ENCODE measurements at places on chromosomes 13 and 19.

DNA sequence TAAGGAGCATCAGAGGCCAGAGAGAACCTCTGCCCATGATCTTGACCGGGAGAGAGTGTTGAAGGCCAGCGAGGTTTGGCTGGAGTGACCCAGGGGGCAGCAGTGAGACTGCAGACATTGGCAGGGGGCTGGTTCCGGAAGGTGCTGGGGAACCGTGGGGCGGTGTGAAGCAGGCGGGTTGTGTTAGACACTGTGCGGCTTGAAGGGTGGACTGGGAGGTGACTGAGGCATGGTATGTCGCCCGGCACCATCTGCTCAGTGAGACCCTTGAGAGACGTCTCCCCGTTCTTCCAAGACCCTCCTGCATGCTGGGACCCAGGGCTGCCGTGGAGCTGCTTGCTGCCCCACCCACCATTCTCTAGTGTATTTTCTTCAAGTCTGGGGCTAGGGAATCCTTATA, 24.6 kb downstream of the CARM1 start:
- no peak for DNase-seq

DNA sequence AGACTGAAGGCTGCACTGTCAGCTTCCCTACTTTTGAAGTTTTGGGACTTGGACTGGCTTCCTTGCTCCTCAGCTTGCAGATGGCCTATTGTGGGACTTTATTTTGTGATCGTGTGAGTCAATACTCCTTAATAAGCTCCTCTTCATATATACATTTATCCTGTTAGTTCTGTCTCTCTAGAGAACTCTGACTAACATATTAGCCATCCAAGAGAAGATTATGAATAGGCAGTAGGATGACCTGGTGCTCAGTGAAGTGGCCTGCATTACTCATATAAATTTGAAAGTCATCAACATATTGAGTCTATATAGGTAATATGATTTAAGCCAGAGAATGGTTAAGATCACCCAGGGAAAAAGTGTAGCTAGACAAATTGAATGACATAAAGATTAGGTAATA, 136.3 kb upstream of the UFM1 start:
- no peak for DNase-seq

DNA sequence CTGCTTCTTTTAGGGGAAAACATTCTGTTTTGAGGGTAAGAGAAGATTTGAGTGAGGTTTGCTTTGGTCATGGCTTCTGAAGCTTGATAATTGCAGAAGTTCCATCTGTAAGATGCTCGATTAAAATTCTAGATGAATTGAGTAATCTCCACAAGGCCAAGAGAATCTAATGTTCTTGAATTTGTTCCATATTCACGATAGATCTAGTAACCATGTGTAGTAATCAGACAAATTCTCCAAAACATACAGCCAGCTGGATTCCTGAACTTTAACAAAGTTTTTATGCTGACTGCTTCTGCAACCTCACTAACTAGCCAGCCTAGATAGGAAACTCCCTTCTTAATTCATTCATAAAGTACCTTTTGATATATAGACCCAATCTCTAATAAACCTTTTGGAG, 92.7 kb downstream of the COL4A2 start:
- no peak for DNase-seq

- DNase-seq: no peak
These were observed 4.3 kb upstream of the SLITRK5 start for GRCh38 chr13:87666831-87667230.

DNA sequence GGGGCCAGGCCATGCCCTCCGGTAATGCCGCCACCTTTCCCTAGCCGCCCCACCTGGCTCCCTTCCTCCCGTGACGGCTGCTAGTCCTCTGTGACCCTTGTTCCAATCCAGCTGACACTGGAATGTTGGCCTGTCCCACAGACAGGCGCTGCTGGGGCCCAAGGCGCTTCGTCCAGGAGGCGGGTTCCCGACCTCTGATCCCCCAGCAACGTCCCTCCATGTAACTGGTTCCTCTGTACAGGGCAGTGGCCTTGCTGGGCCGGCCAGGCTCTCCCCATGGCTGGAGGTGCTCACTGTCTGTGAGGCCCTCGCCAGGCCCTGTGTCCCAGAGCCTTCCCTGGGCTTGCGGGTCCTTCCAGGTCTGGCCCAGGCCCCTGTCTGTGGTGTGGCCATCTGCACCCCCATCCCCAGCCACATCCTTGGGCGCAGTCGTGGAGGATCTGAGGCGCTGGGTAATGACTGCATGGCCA, 6.8 kb upstream of the GRIN3B start:
- peak; percentile 53 for DNase-seq

GRCh38 chr13:110409581-110409992, 102.5 kb downstream of the COL4A2 start:
- no peak for DNase-seq

DNA sequence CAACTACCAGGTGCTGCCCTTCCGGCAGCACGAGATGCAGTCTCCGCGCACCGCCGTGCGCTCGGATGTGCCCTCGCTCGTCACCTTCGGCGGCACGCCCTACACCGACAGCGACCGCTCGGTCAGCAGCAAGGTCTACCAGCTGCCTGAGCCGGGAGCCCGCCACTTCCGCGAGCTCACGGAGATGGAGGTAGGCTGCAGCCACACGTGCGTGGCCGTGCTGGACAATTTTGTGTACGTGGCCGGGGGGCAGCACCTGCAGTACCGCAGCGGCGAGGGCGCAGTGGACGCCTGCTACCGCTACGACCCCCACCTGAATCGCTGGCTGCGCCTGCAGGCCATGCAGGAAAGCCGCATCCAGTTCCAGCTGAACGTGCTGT, 15.2 kb upstream of the CRTC1 start:
- DNase-seq: no peak

- peak; percentile 24 for DNase-seq
These were observed 5.9 kb downstream of the ZFR2 start for GRCh38 chr19:3862826-3863500.

GRCh38 chr19:1651568-1652291, 685 bp downstream of the TCF3 start:
- peak; percentile 26 for DNase-seq

GRCh38 chr13:73090116-73090822, 31.5 kb downstream of the KLF5 start:
- DNase-seq: peak; percentile 89

DNA sequence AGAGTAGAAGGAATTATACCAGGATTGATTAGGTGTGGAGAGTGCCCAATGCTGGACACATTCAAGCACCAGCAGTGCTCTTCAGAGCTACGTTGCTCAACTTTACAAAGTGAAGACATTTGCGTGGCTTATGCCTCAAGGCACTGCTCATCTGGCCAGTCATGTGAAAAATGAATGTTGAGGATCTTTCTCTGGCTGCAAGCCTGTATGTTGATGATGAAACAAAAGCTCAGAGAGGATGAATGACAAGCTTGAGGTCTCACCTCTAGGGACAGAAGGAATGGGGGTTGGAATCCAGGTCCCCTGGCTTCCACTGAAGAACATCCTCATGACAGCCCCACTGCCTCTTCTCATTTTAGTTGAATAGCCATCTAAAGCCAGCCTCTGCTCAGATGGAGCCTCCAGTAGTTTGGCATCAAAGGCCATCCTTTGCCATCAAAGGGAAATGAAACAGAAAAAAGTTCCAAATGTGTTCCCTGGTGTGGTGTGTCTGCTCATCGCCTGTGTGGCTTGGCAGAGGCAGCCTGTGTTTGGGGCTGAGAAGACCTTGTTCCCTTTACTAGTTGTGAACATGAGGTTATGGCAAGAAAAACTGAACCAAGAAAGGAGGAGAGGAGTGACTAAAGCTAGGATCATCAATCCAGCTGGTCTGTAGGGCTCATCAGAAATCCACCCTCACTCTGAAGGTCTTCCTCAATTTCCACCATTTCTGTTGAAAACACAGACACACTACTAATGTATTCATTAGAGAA, 114.0 kb upstream of the KL start:
- no peak for DNase-seq

DNA sequence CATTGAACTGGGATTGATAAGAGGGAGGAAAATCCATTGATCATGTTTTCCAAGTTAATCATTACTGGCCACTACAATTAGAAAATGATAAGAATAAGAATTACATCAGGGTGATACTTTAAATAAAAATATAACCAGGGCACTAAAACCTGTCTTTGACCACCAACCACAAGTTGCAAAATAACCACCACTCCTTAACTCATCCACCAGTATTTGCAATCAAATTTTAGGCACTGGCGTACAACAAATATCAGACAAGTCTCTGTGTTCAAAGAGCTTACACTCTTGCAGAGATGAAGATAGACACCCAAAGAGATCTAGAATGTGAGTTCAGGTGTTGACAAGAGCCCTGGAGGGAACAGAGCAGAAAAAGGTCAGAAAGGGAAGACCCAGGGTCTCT, 514 bp downstream of the CEACAM3 start:
- no peak for DNase-seq

DNA sequence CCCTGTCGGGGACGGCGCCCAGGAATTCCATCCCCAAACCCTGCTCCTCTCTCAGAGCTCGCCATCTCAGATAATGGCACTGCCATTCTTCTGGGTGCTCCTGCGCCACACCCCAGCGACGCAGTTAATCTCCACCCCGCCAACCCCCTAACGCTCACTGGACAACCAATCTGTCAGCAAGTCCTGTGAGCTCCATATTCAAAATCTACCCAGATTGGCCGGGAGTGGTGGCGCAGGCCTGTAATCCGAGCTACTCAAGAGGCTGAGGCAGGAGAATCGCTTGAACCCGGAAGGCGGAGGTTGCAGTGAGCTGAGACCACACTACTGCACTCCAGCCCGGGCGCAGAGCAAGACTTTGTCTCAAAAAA, 18.6 kb downstream of the FCGBP start:
- no peak for DNase-seq

- no peak for DNase-seq
These were observed 36.0 kb upstream of the PABPC3 start for GRCh38 chr13:25059958-25060357.

DNA sequence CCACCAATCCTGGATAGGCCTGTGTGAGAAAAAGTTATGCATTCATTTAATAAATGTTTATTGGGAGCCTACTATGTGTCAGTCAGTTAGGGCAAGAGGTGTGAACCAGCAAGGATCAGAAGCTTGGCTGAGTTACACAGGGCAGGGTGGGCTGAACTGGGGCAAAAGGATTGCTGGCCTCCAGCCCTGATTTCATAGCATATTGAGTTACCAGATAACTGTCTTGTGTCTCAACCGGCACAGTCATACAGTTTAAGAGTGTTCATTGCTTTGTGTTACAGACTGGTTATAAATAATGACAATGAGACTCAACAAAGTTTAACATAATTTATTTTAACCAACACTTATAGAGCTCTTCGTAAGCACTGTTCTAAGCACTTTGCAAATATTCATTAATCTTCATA, 253.8 kb downstream of the DLEU7 start:
- DNase-seq: no peak

DNA sequence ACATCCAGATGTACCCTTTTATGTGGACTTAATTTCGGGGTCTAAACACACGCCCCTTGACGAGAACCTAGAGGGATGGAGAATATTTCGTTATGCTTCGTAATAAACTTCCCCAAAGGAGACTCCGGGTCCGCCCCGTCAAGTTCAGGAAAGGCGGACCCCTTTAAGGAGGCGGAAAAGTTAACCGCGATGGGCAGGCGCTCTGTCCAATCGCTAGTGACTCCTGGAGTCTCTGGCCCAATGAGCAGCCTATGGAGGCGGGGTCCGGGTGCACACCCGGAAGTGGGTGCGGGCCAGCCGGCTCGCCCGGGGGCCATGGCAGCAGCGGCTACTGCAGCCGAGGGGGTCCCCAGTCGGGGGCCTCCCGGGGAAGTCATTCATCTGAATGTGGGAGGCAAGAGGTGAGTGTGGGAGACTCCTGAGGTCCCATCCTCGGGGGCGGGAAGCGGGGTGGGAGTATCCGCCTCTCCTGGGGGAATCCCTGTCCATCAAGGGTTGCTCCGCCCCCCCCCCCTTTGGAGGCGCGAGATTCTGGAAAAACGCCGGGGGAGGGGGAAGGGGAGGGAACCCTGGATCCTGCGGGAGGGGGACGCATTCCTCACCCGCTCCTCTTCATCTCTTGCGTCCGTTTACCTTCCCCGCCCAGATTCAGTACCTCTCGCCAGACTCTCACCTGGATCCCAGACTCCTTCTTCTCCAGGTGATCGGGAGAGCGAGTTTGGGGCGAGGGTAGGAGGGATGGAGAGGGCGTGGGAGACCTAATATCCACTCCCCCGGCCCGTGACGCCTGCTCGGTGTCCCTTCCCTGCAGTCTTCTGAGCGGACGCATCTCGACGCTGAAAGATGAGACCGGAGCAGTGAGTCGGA, at the start of gene SHKBP1:
SHKBP1 (plus strand) TSS at position 289 of the 867 bp plus-strand sequence; CDS start at position 316, 27 bp downstream.
- peak; percentile 96 for DNase-seq

DNA sequence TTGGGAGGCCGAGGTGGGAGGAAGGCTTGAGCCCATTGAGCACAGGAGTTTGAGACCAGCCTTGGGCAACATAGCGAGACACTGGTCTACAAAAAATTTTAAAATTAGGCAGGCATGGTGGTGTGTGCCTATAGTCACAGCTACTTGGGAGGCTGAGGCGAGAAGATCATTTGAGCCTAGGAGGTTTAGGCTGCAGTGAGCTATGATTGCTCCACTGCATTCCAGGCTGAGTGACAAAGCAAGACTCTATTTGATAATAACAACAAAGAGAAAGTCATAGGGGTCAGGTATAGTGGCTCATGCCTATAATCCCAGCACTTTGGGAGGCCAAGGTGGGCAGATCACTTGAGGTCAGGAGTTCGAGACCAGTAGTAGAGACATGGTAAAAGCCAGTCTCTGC, 4.6 kb upstream of the SLC44A2 start:
- no peak for DNase-seq

DNA sequence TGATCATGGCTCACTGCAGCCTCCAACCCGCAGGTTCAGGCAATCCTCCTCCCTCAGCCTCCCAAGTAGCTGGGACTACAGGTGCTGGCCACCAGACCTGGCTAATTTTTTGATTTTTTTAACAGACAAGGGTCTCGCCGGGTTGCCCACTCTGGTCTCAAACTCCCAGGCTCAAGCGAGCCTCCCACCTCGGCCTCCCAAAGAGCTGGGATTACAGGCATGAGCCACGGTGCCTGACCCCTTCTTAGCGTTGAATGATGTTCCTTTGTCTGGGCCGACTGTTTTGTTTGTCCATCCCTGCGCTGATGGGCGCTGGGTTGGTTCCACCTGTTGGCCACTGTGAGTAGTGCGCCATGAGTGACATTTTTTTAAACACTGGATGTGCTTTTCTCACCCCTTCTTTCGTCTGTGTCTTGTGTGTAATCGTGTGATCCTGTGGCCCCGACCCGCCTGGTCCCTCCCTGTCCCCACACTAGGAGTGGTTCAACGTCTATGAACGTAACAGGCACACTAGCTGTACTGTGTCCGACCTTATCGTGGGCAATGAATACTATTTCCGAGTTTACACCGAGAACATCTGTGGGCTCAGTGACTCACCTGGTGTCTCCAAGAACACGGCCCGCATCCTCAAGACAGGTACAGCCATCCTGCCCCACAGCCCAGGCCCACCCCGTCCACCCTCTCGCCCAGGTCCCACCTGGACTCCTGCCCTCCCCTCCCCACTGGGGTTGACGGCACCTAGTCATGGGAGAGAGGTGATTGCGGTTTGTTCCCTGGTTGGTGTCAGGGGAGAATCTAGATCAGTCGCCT, 15.0 kb upstream of the EMC10 start:
- peak; percentile 83 for DNase-seq

GRCh38 chr19:17606590-17607185, 51.2 kb downstream of the COLGALT1 start:
- no peak for DNase-seq

Measured in ELF-1 (cell line).